ENCODE measurements at places on chromosomes 6 and 20.

DNA sequence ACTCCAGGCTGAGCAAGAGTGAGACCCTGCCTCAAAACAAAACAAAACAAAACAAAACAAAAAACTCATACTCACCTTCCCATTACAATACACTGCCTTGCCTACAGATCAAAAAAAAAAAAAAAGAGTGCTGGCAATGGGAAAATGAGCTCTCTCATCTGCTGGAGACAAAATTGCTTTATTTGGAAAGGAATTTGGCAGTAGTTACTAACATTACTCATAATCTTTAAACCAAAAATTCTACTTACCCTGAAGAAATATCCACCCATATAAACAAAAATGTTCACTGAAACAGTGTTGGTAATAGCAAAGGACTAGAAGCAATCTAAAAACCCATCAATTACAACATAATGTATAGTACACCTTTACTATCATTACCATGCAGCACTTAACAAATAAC lies 120.4 kb downstream of the RNGTT start:
- DNase-seq = no peak

DNA sequence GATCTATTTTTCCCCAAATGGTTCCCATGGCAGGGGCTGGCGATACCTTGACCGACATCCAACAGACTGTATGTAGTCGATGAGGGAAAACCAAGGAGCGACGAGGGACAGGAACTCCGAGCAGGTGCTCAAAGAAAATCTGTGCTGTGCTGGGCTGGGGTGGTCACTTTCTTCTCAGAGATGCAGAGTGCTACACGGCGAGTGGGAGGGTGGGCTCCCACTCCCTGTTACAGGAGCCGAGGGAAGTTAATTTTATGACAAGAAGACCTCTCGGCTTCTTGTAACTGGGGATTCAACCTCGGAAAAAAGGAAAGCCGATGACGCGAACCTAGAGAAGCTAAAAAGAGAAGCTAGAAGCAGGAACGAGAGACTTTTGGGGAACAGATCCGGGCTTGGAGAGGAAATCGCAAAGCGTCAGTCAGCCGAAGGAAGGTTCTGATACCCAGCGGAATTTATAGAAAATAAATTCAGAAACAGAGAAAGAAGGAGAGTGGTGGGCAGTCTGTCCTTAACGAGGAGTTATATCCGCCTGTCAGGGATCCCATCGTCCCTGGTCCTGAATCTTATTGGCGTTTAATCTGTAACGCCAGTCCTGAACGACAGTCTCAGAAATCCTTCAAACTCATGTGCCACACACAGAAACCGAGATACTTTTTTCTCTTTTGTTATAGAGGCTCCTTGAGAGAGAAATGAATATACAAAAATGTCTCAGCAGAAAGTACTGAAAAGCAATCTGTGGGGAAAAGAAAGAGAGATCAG lies 84.6 kb upstream of the ZNF322 start:
- no peak for DNase-seq

GRCh38 chr20:16005915-16006493 lies 567.2 kb downstream of the KIF16B start:
- no peak for DNase-seq

GRCh38 chr6:112183271-112183671 lies 71.1 kb downstream of the LAMA4 start:
- no peak for DNase-seq

DNA sequence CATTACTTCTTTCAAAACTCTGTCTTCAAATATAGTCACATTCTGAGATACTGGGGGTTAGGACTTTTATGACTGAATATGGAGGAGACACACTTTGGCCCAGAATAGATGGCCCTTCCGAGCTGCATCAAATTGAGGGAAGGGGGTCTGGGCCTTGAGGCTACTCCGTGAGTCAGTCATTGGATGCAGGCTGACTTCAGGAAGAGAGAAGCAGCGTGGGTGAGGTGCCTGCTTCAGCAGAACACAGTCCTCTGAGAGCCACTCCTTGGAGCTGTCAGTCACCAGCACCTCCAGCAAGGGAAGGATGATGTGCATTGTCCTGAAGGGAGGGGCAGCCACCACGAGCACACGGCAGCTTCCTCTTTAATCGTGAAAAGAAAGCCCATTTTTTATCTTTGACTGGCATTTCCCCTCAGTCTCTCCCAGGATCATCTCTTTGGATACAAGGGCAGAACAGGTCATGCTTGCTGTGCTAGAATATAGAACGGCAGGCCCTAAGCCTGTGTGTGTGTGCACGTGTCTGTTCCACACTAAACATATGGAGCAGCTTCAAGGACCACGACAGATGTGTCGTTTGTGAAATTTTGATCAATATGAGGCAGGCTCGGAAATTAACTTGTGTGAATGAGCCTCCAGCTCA lies 721.6 kb downstream of the KIF16B start:
- no peak for DNase-seq

DNA sequence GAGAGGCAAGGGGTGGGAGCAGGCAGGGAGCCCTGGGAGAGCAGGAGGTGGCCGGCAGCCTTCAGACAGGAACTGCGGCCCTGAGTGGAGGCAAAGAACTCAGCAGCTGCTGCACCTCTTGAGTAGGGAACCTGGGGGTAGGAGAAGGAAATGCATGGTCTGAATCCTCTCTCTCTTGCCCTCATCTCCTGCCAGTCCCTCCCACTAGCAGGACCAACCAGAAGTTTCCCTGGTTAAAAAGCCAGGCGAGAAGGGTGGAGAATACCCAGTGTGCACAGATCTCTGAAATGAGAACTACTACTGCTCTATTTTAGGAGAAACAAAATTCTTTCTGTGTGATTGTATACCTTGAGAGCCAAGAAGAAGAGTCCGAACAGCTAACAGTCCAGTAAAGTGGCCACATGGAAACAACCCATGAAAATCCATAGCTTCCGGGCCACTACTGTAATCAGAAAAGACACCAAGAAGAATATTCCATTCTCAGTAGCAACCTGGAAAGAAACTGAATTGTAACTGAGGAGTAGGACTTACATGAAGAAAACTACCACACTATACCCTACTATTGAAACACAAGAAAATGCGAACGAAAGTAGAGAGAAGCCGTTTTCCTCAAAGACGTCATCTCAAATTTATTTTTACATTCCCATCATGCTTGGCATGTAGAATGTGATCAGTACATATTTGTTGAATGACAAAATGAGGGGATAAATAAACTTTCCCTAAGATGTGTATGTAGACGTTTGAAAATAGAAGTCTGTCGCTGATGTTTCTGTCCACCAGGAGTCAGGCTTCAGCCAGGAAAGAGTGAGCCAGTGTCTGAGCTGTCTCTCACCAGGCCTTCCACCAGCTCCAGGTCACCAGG lies 25.6 kb downstream of the WRNIP1 start:
- peak; percentile 15 for DNase-seq

- DNase-seq = no peak
Measured at GRCh38 chr20:14757728-14758127, 420.3 kb upstream of the FLRT3 start.

GRCh38 chr6:68834551-68834950 lies 199.5 kb downstream of the ADGRB3 start:
- no peak for DNase-seq

- DNase-seq = no peak
Measured at GRCh38 chr20:37403107-37404033, 57.4 kb downstream of the SRC start.

- no peak for DNase-seq
Measured at GRCh38 chr6:129801909-129802308, 59.2 kb downstream of the TMEM244 start.

GRCh38 chr20:44571362-44571988 lies 10.9 kb upstream of the PKIG start:
- DNase-seq = no peak

DNA sequence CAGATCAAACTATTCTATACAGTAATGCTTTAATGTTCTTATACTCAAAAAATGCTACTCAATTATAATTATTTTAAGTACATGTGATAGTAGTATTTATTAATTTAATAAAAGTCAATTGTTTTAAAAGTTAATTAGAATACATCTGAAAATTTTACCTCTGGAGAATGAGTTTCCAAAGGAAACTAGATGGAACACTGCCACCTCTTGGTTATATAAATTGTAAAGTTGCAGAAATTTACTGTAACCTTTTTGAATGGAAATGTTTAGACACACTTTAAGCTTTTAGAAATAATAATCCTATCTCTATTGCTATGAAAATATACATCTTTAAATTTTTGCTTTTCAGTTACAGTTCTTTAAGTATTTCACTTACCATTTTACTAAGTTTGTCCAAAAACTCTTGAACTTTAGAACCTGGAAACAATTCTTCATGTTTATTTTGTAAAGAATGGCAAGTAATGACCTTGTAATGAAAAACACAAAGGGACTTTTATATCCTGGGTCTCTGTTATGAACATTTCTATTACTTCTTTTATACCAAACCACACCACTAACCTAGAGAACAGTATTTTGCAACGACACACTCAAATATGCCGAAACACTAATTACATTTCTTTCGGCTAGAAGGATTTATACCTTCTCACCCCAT lies 10.9 kb upstream of the BMP5 start:
- DNase-seq = no peak

DNA sequence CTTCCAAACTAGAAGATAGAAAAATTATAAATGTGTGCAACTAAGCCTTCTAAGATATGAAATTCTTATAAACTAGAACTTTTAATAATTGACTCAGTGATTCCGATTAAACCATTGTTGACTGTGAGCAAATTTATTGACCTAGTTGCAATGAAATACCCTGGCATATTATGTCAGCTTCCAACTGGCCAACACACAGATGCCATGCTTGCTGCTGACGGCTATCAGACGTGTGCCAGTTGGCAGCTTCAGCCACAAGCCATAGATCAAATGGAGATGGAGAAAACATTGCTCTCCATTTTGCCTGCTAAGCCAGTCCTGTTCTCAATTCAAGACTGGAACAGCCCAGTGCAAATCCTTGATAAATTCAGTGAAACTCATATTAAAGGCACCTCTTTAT lies 101.7 kb upstream of the HDGFL1 start:
- no peak for DNase-seq

DNA sequence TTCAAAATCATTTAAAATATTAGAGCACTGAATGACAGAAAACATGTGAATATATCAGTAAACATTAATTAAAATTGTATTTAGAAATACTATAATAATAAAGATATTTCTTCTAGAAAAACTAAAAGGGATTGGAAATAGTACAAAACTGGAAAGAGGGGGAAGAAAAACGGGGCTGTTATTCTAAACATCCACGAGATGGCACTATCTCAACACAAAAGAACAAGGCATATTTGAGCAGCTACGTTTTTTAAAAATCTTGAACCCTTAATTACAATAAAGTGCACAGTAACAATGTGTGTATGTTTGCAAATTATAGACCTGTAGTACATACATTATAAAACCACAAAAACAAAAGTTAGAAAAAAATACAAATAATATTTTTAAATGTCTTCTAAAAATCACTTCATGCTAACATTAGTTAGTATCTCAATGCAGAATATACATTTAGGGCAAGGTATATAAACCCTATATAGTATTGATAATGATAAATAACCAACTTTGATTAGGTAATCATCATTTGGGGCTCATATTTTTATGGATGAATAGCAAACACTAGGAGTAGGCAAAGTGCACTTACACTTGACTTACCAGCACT lies 42.5 kb upstream of the PNISR start:
- no peak for DNase-seq

DNA sequence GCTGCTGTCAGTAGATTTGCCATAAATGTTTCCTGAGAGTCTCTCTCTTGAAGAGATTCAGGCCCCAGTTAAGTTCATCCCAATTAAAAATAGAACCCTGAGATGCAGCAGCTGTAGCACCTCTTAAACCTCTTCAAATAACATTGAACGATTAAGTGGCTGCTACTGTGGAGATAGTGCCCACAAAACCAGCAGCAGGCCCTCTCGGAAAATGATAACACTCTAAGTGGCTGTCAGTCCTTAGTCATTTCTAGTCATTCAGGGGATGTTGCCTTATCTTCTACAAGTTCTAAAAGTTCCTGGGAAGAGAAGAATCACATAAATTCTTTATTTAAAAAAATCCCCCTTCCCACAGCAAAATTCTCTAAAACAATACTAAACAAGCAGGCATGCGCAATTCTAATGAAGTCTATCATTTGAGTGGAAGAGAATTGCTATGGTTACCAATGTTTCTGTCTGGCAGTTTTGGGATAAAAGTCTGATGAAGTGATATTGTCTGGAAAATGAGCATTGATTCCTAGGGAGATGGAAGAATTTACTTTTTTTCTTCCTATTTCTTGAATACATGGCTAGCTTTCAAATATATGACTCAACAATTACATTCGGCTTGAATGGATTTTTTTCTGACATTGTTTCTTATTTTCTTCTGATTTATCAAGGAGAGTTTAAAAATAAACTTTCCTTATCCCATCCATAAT lies 131.9 kb downstream of the TRMT11 start:
- DNase-seq = no peak

GRCh38 chr20:40144581-40144980 lies 544.5 kb downstream of the MAFB start:
- no peak for DNase-seq

- no peak for DNase-seq
Measured at GRCh38 chr6:105374010-105374420, 28.9 kb downstream of the PREP start.

DNA sequence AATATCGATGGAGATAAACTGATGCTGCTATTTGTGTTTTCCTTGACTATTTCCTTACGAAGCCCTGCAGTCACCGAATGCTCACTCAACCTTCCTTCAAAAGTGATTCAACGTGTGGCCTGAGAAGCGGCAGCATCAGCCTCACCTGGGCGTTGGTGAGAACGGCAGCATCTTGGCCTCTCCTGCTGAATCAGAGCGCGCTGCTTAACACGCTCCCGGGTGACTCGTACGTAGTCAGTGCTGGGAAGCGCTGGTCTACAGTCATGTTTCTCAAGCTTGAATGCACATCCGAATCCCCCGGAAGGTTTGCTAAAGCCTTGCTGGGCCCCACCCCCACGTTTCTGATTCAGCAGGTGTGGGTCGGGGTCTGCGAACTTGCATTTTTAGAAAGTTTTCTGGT lies 214.1 kb upstream of the RREB1 start:
- DNase-seq = no peak

DNA sequence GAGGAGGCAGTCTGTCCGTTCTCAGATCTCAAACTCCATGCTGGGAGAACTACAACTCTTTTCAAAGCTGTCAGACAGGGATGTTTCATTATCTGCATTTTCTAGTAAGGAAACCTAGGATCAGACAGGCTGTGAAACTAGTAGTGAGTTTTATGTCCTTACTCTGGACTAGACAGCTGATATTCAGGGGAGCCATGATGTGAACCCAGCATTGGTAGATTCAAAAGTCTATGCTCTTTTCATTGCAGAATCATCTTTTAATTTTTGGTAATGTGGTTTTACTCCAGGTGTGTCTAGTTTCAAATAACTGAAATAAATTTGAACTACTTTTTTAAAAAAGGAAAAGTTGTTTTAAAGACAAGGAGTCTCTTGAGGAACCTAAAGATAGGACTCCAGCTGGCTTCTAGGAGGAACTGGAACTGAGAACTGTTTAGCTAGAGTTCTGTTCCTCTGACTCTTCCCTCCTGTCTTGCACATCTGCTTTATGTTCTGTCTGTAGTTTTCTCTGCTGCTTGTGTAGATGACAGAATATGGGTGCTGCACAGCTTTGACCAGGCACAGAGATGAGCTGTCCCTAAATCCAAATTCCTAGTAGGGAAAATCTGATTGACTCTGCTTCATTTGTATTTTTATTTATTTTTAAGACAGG lies 27.8 kb upstream of the RNF144B start:
- no peak for DNase-seq
